Stimulated activated CD4-positive, alpha-beta T cell treated with anti-CD3 and anti-CD28 coated beads, Interleukin-12 subunit alpha, Interleukin-12 subunit beta, amount 100 ng/mL, for 4 hours (primary cell): ENCODE measurements at places on chromosomes 1 and 21.
A peak's percentile ranks its signal among the peaks of the same experiment; 100 is the strongest.

DNA sequence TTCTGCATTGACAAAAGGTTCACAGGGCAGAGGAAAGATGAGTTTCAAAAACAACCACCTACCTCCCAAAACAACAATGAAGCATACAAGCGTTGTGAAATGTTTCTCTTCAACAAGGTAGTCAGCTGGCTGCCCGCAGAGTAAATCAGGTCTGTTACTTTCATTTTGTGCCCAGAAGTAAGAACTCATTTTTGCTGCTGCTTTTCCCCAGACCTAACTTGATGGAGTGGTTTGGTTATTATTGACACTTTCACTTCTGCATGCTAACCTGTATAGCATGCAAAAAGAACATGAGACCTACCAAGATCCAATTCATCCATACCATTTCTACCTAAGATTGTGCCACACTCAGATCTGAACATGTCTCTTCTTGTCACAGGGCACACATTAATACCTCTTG, 1.3 kb downstream of the SLC9C2 start:
- no peak for DNase-seq

DNA sequence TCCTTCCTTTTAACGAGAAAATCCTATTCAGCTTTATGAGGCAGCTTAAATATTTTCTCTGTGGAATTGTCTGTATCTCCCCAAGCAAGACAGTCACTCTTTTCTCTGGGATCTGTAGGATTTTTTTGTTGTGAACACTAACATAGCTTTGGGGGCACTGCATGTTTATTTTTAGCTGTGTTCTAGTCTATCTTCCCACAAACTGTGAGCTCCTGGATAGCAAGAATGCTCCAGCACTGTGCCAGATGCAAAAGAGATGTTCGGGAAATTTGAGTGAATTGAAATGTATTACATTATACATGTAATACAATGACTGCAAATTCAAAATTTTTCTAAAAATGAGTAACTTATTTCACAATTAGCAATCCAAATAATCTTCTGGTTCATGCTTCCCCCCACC, 282.2 kb downstream of the PLPP3 start:
- DNase-seq: no peak

DNA sequence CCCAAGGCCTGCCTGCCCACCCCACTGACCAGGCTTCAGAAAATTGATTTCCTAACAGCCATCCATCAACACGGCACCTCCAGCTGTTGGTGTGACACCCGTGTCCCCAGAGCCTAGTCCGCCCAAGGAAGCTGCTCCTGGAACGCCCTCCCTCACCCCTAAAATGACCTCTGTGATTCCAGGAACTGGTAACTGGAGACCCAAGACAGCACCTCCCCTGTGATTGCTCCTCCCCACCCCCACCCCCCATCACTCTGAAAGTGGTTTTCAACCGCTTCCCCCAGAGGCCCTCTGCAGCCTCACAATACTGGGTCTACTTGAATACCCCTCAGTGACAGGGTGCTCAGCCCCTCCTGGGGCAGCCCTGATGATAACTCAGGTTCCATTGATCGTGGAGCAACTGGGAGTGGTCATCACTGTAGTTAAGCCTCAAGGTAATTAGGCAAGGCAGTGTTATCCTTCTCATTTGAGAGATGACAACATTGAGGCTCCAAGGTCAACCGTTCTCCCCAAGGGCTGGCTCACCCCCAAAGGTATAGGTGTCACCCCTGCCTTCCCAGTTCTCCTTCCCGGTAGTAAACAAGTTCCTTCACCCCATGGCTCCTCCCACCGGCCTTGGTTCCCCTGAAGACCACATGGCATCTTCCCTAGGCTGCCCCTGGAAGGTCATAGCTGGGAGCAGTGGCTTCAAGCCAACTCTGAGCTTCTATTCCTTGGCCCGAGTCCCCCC, 52.0 kb downstream of the TAS1R2 start:
- no peak for DNase-seq

GRCh38 chr1:89527256-89527655, 2.6 kb downstream of the LRRC8B start:
- DNase-seq: no peak

DNA sequence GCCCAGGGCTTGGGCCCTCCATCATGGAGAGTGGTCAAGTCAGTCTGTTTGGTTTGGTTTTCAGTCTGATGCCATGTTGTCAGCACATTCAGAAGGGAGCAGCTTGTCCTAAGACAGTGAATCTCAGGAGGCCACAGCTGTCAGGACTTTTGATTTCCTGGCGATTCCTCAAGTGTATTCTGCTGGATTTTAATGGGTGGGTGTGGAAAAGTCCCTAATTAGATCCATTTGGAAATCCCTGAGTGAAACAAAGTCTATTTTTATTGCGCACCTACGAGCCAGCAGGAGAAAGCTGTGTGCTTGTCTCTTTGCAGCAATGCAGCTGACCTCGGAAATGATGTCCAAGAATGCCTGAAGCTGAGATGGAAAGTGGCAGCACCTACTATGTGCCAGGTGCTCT, 21.6 kb upstream of the FHAD1 start:
- DNase-seq: no peak

GRCh38 chr1:180609643-180610555, 21.9 kb upstream of the XPR1 start:
- DNase-seq: no peak

- no peak for DNase-seq
Observed at GRCh38 chr1:15508700-15509487, 15.1 kb downstream of the CASP9 start.

DNA sequence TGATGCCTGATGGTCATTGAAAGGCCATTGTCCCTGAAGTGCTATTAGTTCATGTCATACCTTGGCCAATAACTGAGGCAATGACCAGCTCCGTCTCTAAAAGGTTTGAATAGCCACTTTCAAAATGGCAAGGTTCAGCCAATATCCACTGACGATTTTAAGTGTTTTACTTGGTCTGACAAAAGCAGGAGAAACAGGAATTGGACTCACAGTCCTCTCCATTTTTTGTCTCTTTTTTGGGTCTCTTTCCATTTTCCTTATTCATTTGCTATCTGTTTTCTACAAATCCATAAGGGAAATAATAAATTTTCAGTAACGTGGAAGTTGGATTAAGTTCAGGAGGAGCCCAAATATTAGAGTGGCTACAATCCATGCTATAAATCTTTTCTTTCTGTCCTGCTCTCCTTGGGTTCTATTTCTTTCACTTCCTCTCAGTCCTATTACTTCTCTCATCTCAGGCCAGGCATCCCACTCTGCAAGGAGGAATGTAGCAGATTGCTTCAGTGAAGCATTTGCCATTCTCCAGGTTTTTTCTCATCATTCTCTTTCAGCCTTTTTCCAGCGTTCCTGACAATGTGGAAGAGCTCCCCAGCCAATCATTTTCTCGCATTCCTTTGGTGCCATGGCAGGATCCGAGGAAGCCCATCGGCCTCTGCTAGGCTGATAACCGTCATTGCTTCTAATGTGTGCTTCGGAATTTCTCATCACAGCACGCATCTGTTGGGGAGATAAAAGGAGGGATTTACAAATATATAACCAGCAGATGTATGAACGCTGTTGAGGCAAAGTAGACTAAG, 414.5 kb downstream of the ADGRL2 start:
- DNase-seq: no peak

DNA sequence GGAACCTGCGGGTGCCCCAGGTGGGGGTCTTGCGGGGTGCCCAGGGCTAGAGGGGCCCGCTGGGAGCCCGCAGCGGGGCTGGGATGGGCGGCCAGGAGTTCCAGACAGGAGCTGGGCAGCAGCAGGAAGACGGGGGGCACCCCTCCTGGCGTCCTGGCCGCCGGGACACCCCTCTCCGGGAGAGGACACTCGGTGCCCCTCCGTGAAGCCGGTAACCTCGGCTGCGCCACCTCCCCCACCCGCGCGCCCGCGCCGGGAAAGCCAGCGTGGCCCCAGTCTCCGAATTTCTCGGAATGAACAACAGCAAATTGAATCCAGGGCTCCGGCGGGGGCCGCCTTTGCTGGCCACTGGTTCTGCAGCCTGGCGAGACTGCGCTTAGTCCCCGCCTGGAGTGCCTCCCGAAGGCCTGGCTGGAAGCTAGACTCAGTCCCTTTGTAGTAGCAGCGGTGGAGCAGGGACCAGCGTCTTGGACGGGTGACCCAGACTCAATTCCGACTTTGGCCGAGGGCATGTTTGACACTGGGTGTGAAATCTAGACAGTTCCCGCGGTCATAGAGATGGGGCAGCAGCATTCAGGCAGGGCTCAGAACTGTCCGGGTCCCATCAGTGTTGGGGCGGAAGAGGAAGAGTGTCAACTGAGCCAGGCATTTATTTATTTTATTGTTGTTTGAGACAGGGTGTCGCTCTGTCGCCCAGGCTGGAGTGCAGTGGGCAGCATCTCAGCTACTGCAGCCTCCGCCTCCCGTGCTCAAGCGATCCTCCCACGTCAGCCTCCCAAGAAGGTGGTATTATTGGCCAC, 773 bp downstream of the IFNGR2 start:
- DNase-seq: peak; percentile 43

GRCh38 chr1:48093696-48094528, 96.7 kb upstream of the TRABD2B start:
- DNase-seq: peak; percentile 69

GRCh38 chr1:202135221-202135721, 9.3 kb downstream of the ARL8A start:
- peak; percentile 33 for DNase-seq
